ENCODE measurements at places on chromosomes 3 and 15.
A peak's percentile ranks its signal among the peaks of the same experiment; 100 is the strongest.

GRCh38 chr15:56411122-56411749 lies 46.0 kb downstream of the TEX9 start:
- DNase-seq: peak; percentile 32

- no peak for DNase-seq
These were observed 291.0 kb downstream of the CLSTN2 start for GRCh38 chr3:140225996-140226395.

GRCh38 chr15:25764980-25765735 lies 98.0 kb downstream of the ATP10A start:
- DNase-seq: no peak

DNA sequence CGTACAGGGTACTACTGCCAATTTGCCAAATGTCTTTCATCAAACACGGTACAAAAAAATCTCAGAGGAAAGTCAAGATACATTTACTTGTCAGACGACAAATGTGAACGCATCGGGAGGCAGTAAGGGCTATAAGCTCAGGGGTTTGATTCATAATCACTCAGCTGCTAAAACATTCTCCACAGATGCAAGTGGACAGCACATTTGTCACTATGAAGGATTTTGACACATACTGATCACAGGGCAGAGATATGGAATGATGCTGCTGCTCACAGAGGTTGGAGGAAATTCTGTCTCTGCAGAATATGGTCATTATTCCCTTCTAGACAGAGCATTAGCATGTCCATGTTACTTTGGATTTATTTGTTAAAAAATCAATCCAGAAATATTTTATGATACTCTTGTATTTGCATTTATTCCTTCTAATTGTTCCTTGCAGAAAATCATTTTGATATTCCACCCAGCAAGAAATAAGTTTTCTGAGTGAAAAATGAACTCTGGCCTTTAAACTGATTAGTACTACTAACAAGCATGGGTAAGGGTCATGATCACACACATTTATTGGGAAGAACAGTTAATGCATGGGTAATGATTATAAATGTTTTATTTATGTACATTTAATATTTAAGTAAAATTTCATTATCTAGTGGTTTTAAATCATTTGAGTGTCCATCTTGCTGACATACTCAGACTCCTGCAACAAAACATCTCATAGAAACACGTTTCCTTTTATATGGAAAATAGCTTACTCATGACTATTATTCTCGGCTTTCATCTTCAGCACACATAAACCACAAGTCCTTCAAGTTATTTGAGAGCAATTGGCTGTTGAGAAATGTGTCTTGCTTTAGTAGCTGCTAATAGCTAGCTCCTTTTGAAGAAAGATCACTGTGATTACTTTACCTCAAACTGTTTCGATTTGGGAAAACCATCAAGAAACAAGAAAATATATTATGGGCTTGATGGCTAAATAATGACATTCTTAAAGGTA lies 559.3 kb downstream of the MECOM start:
- peak; percentile 79 for DNase-seq

- DNase-seq: no peak
These were observed 1.7 kb downstream of the B3GNT5 start for GRCh38 chr3:183254487-183255347.

GRCh38 chr3:47527952-47528725 lies 14.6 kb upstream of the ELP6 start:
- no peak for DNase-seq

- peak; percentile 65 for DNase-seq
These were observed 10.7 kb upstream of the SPTBN5 start for GRCh38 chr15:41904541-41905005.

GRCh38 chr3:123421353-123422174 lies 27.3 kb downstream of the ADCY5 start:
- DNase-seq: peak; percentile 5

GRCh38 chr3:133464573-133464972 lies 64.7 kb downstream of the BFSP2 start:
- peak; percentile 44 for DNase-seq

GRCh38 chr3:72368331-72368975 lies 479.8 kb downstream of the SHQ1 start:
- DNase-seq: peak; percentile 49

- DNase-seq: no peak
These were observed 3.5 kb downstream of the KCNMB3 start for GRCh38 chr3:179247289-179248015.

DNA sequence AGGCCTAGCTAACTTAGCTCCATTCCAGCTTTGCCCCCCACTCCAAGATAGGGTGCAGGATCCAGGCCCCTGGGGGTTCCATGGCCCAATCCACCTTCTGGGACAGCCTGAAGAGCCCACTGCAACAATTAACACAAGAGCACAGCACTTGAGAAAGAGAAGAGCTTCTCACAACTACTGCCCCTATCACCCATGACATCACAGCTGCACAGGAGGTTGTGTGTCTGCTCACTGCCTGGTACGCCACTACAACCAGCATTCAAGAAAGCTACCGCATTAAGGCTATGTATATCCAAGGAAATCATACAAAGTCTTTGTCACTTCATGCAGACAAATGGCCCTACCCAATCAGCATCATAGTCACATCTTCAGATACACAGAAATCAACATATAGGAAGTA lies 62.0 kb downstream of the MYO5A start:
- DNase-seq: no peak
